ENCODE measurements at places on chromosomes 6 and 20. TPM values are rescaled to one million over a fixed set of nuclear protein-coding genes. Genes with fewer than 3 reads are reported as not detected.

Gene NOX3
- total RNA-seq, result not detected

Gene MYMX
- not detected for total RNA-seq

Gene PAK5
- total RNA-seq, result not detected

Gene DYNLT1
- 115 TPM for total RNA-seq

Gene TREML2
- not detected for total RNA-seq

Gene LY6G6F
- total RNA-seq, result not detected

Gene KATNA1
- 10.3 TPM for total RNA-seq

Gene BANF2
- not detected for total RNA-seq

Gene SF3B5
- total RNA-seq, result 225 TPM

Gene OPRL1
- total RNA-seq, result 1.0 TPM

Measured in A549 treated with Hydrocortisone at 1 μM for 4 hours (cell line).